ENCODE measurements at places on chromosomes 2 and 18.

GRCh38 chr2:240255811-240256703, 115.6 kb upstream of the OTOS start:
- DNase-seq, result no peak

- no peak for DNase-seq
Observed at GRCh38 chr18:6653880-6654279, 75.6 kb upstream of the ARHGAP28 start.

GRCh38 chr18:70758780-70759179, 469.9 kb downstream of the SOCS6 start:
- DNase-seq, result no peak

DNA sequence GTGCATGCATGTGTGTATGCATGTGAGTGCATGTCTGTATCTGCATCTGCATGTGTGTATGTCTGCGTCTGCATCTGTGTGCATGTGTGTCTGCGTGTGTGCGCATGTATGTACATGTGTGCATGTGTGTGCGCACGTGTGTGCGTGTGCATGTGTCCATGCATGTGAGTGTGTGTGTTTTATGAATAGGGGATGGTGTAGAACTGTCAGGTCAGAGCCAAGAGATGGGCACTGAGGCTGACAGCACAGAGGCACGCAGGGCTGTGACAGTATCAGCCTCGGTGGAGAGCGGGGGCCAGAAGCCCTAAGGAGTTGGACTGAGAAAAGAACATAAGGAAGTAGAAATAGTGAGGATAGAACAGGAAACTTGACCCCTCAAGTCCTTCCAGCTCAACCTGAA, 494.0 kb upstream of the MYT1L start:
- no peak for DNase-seq

DNA sequence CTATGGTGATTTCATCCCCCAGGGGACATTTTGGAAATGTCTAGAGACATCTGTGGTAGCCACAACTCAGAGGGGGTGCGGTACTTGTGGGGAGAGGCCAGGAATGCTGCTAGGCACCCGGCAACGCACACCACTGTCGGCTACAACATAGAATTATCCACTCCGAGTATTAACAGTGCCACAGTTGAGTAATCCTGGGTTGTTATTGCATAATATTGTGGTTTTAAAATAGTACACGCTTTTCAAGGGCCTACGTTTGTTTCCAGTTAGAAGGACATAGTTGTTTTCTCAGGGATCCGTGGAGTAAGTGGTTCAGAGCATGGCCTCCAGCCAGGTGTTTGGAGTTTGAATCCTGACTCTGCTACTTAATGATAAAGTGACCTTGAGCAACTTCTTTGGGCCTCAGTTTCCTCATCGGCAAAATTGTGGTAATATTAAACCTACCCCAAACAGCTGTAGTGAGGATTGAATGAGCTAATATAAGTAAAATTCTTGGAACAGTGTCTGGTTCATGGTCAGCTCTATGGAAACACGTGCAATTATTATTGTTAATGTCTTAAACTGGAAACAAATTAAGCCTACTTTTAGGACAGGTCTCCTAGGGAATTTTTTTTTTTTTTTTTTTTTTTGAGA, 24.5 kb downstream of the CYP27A1 start:
- peak; percentile 15 for DNase-seq

DNA sequence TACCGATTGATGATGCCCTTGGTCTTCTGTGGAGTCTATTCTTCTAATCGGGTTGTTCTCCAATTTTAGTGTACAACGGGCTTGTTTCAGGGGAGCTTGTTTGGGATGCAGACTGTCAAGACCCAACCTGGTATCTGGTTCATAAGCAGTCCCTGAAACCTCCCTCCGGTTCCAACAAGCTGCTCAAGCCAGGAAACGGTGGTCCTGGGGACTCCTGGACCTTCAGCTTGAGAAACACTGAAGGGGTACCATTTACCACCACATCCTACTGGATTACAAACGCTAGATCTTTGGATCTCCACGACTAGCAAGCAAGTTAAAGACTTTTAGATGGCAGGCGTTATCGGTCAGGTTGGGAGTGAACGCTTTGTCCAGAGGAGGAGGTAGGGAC, 2.0 kb downstream of the BCL2 start:
- no peak for DNase-seq

DNA sequence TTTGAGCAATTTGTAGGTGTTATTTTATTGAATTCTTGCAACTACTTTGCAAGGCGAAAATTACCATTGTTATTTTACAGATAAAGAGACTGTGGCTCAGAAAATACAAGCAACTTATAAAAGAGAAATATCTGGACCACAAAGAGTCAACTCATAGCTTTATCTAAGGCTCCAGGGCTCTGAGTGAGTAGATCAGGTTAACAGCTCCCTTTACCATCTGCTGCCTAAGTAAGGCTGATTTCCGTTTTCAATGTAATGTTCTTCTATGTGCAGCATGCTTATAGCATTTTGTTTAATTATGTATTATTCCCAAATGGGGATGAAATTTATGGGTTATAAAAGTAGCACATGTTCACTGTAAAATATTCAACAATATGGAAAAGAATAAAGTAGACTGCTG, 299.1 kb upstream of the TNP1 start:
- no peak for DNase-seq

DNA sequence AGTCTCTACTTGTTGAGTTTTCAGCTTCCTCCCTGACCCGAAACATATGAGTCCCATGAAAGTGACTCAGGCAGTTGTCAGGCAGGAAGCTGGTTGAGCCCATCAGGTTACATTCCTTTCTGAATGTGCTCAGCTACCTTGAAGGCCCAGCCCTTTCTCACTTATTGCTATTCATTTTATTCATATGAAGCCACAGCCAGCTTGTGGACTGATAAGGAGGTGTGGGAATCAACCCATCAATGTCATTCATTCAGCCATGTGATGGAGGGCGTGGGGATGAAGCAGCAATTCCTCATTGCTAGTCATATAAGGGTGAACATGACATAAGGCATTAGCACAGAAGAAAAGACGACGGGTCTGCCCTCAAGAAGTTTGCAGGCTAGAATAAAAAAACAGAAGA, 5.3 kb upstream of the VPS4B start:
- no peak for DNase-seq

- DNase-seq, result no peak
Observed at GRCh38 chr2:198259496-198259895, 455.1 kb downstream of the PLCL1 start.

GRCh38 chr2:61978522-61978921, 73.0 kb downstream of the COMMD1 start:
- DNase-seq, result no peak

- DNase-seq, result no peak
Observed at GRCh38 chr2:182291296-182291695, 135.5 kb downstream of the PDE1A start.

DNA sequence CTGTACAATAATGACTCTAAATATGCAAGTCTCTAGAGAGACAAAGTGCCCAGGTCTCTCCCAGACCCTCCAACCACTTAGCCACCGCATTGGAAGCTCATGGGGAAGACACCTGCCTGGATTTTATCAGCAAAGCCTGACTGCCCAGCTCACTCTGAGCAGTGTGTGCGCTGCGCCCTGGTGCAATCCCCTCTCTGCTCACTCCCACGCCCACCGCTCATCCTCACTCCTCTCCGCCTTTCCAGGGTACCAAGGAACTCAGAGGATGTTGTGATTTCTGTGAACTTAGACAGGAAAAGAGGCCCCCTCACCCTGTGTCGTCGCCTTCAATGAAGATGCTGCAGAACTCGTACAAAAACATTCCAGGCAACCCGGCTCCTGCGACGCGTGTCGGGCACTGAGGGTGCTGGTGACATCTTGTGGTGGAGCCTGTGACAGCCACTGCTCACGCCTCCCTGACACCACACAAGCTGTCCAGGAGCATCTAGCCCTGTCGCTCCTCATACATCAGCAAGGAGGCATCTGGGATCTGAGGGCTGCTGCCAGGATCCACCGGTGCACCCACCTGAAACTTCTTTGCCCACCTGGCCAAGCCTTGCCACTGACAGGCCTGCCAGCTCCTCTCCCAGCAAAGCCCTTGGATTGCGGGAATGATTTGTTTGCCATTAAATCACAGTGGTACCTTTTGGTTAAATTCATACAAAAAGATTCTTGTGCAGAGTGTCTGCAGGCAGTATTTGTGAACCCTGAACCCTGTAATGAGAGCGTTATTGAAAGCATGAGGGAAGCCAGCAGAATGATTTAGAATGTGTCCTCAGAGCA, 220.4 kb downstream of the ZNF516 start:
- DNase-seq, result no peak

DNA sequence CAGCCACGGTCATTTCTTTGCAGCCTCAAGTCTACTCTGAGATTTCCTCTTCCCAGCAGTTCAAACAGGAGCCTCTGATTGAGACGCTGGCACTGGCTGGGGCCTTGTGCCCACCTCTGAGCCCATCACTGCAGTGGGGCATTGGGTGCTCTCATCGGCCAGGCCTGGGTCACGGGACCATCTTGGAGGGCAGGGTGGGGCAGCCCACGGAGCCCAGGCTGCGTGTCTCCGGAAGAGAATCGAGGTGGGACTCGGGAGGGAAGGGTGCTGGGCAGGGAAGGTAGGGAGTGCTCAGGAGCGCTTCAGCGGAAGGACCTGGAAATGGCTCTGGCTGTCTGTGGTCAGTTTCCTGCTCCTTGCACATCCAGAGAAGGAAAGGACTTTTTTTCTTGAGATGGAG, 82.4 kb downstream of the RTP5 start:
- DNase-seq, result no peak

GRCh38 chr18:60675801-60676200, 303.2 kb upstream of the MC4R start:
- no peak for DNase-seq

- no peak for DNase-seq
Observed at GRCh38 chr2:205367331-205367935, 314.9 kb upstream of the NRP2 start.

DNA sequence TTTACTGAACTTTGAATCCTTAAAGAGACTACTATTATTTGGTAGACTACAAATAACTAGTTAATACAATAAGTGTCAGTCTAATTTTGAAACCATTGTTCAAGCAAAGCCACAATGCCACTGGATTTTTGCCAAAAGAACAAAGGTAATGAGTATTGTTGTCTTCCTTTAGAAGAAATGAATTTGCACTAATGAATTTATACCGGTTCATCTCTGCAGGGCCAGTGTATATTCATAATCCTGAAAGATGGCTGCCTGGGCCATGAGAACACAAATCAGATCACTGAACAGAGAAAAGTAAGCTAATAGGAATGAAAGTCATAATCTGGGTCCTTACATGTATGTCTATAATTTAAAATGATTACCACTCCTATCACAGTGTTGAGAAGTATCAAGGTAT, 31.2 kb downstream of the GCFC2 start:
- no peak for DNase-seq

DNA sequence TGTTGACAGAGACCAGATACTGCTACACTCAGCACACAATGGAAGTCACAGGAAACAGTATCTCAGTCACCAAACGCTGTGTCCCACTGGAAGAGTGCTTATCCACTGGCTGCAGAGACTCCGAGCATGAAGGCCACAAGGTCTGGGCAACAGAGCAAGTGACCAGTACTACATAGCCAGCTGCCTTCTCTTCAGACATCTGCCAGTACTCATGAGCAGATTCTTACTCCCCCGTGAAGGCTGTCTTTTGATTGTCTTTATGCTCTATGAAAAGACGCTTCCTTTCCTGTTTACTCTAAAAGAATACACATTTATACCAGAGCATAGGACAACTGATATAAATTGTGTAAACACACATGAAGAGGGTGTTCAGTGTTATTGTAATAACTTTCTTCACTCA, 118.9 kb downstream of the MMADHC start:
- DNase-seq, result no peak

GRCh38 chr2:207113414-207113813, 52.3 kb downstream of the KLF7 start:
- no peak for DNase-seq

DNA sequence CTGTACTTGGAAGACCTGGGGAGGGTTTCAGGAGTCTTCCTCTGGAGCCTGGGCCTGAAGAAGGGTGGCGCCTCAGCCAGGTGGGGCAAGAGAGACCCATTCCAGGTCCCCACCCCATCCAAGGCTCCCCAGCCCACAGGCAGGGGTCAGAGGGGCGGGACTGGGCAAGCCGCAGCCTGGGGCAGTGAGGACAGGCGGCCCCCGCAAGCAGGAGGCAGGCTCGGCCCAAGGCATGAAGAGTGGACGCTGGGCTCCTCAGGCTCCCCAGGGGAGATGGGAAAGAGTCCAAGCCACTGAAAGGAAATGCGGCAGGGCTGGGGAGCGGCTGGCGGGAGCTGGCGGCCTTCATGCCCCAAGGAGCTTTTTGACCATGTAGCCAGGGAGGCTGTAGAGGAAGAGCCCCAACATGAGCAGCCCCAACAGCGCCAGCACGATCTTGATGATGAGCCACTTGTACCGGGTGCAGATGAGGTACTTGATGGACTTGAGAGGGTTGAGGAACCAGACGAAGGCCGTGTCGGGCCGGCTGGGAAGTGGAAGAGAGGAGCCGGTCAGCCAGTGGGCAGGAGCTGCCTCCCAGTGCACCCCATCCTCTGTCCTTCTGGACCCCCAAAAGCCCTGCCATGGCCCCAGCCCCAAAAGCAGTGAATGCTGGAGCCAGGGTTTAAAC, 20.1 kb downstream of the OTOF start:
- DNase-seq, result no peak

- no peak for DNase-seq
Observed at GRCh38 chr18:46506974-46507586, 149.9 kb downstream of the LOXHD1 start.

DNA sequence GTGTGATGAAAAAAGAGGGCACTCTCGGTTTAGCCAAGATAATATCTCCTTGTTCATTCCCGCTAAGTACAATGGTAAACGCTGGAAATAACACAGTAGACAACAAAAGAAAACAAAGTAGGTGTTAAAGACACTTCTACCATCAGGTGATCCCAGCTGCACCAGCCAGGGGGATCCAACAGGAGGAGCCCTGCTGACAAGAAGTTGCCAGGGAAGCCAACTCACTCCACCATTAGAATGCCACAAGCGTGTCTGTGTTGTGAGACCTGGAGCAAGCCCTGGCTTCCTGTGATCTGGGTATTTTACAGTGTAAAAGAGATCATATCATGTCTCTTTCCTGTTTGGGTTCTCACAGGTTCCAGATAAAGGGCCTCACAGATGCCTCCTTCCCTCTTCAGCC, 117.0 kb downstream of the GRB14 start:
- no peak for DNase-seq

GRCh38 chr2:42823744-42824453, 31.5 kb upstream of the HAAO start:
- DNase-seq, result no peak

DNA sequence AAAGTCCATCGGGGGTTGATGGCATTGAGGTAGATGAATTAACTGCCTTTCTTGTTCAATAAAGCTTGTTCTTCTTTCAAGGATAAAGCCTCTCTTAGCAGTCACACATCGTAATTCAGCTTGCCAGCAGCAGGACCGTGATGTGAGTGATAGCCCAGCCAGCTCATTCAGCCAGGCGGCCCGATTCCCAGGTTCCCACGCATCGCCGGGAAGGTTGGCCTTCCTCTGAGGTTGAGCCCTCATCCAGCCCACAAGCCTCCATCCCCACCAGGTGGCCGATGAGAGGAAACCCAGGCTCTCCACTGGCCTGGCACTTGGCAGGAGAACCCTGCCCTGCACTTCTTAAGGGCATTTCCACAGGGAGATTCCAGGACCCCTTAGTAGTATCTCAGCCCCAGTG, 4.7 kb downstream of the AGAP1 start:
- DNase-seq, result no peak

- no peak for DNase-seq
Observed at GRCh38 chr18:56542476-56542875, 95.9 kb downstream of the TXNL1 start.
